Bronchial smooth muscle cell (primary cell): ENCODE measurements at places on chromosomes 4 and X. TPM values are rescaled to one million over a fixed set of nuclear protein-coding genes. Genes with fewer than 3 reads are reported as not detected.

The F9 gene
- total RNA-seq, result not detected in 2 replicates

The CORIN gene
- 0.16 and 0.26 TPM in 2 replicates for total RNA-seq

The HELT gene
- total RNA-seq, result not detected in 2 replicates

The SHOX gene
- total RNA-seq, result not detected in 2 replicates

The MORC4 gene
- total RNA-seq, result 23.5 and 24.4 TPM in 2 replicates

The TMPRSS11A gene
- total RNA-seq, result not detected in 2 replicates

The GNRHR gene
- not detected in 2 replicates for total RNA-seq

The USP17L15 gene
- not detected in 2 replicates for total RNA-seq

The SLC16A2 gene
- 7.4 and 13.2 TPM in 2 replicates for total RNA-seq
